ENCODE measurements at places on chromosomes 12 and 14.

DNA sequence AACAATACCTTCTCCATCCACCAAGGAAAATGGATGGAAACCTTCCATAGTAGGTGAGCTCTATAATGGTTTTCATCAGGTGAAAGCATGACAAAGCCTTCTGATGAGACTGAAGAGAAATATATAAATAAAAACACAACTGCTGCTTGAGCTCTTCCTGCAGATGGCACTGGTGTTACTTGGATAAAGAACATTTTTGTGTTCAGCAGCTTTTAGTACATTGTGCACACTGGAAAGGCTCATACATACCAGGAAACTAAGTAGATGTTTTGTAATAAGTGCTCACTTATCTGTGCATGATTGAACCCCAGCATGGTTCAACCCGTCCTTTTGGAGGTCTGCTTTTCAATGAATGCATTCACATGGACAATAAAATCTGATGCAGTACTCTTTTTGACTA is 357.3 kb upstream of the MIS18BP1 start:
- no peak for DNase-seq

DNA sequence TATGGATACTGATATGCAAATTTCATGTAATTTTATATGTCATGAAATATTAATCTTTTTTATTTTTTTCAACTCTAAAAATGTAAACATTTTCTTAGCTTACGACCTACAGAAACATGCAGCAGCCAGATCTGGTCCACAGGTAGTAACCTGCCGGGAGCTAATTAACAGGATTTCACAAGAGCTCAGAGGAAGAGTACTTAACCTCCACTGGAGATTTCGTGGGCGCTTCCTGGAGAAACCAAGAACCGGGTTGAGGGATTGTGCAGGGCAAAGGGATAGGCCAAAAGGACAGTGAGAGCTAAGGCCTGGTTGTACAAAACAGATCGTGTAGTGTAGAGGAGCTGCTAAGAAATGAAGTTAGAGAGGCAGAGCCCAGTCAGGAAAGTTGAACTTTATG is 315.7 kb downstream of the PAWR start:
- DNase-seq, result no peak

DNA sequence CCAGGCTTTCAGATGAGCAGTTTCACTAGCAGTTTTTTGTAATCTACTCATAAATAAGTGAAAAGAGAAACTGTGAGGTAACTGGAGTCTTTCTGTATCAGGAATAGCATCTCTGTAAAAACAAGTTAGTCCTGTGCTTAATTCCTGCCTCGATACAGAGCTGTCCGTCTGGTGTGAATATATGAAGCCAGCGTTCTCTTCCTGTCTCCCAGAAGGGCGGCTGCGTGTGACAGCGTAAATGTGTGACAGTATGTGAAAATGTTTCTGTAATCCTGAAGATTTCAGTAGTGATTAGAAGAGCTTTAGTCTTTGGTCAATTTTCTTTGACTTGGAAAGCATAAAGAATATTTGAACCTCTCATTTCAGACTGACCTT is 150.3 kb downstream of the FBXL14 start:
- DNase-seq, result no peak

GRCh38 chr12:75892731-75893408 is 138.7 kb downstream of the PHLDA1 start:
- no peak for DNase-seq

- DNase-seq, result no peak
Observed at GRCh38 chr14:75323571-75323970, 44.9 kb downstream of the FOS start.
